ENCODE measurements at places on chromosomes 1 and 21.

DNA sequence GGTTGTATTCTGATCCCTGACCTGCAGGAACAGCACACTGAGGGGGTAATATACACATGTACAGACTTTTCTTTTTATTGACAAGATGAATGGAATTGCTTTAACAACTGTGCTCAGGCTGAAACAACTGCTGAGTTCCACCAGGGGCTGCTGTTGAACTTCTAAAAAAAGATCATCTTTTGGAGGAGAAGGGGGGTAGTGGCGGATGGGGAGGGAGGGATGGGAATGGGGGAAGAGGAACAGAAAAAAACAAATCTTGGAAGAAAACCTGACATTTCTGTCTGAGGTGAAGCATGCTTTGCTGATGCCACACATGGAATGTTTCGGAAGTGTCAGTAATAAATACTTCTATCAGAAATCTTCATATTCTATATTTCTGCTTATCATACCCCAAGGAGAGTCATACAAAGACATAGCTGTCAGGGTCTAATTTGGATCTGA is 75.0 kb downstream of the RWDD3 start:
- DNase-seq, result no peak

- no peak for DNase-seq
Measured at GRCh38 chr1:22953740-22954141, 18.9 kb downstream of the LACTBL1 start.

DNA sequence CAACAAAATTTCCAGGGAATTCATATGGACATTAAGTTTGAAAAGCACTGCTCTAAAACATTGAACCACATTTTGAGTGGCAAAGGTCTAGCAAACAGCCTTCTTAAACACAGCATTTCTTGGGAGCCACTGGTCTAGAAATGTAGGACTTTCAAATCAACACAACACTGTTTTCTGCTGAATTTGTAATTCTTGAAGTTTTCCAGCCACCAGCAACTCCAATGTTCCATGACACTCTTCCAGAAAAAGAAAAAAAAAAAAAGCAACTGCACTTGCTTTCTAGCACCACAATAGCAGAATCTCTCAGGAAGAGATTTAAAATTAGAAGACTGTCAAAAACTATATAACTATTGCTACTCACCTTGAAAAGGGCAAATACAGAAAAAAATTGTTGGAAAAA is 4.5 kb downstream of the SYDE2 start:
- DNase-seq, result no peak

DNA sequence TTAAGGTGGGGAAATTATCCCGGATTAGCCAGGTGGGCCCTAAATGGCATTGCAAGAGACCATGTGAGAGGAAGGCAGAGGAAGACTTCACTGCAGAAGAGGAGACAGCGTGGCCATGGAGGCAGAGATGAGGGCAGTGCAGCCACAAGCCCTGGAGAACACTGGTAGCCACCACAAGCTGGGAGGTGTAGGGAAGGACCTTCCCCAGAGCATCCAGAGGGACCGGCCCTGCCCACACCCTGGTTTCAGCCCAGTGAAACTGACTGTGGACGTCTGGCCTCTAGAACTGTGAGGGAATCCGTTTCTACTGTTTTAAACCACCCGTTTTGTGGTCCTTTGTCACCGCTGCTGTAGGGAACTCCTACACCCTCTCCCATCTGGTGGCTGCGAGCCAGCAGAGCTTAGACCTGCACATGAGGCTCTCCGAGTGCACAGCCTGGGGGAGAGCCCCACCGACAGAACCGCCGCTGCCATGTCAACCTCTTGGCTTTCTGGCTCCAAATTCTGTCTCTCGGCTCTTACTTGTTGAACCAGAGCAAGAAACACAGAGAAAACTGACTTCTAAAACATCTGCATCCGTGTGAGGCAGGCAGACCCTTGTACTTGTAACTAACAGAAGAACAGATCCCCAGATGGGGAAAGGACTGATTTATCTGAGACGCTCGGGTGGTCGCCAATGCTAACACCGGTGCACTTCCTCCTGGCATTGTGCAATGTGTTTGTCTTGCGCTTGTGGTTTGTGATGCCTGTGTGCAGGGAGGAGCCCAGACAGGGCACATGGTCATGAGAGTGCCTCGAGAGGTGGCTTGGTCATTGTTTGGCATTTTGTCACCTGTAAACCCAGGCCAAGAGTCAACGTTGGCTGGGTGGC is 90.8 kb upstream of the TMPRSS2 start:
- DNase-seq, result no peak

- DNase-seq, result no peak
Measured at GRCh38 chr1:242224461-242224860, 225.6 kb upstream of the MAP1LC3C start.

- no peak for DNase-seq
Measured at GRCh38 chr1:208577381-208577905, 333.3 kb upstream of the PLXNA2 start.

DNA sequence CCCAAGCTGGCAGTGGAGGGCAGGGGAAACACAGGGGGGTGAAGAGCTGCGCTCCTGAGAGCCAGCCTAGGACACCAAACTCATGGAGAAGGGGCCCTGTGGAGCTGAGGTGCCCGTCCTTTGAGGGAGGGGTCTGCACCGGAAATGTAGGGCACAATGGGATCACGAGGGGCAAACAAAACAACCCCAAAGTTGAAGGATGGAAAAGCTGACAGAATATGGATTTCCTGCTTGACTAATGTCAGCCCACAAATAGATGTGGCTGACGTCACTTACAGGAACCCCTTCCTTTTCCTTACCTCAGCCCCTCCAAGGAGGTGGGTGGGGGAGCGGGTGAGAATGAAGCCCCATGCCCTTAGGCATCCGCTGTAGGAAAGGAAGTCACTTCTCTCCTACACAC is 110.9 kb downstream of the KCNN3 start:
- DNase-seq, result no peak

DNA sequence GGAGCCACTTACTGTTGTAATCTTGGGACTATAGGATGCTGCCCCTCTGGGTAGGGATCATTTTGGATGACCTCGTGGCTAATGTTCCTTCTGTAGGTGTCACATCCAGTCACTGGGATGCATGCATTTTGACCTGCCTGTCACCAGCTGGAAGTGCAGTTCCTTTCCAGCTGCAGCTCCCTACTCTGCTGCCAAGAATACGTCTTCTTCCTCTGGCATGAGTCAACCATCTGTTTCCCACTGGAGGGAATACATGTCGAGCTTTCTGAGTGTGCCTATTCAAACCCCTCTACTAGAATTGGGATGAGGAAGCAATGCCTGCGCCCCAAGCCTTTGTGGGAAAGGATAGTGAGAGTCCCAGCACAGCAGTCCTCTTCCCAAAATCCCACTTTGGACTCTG is 415.5 kb upstream of the ADAMTS5 start:
- no peak for DNase-seq

GRCh38 chr1:68308034-68308433 is 75.7 kb upstream of the WLS start:
- no peak for DNase-seq

DNA sequence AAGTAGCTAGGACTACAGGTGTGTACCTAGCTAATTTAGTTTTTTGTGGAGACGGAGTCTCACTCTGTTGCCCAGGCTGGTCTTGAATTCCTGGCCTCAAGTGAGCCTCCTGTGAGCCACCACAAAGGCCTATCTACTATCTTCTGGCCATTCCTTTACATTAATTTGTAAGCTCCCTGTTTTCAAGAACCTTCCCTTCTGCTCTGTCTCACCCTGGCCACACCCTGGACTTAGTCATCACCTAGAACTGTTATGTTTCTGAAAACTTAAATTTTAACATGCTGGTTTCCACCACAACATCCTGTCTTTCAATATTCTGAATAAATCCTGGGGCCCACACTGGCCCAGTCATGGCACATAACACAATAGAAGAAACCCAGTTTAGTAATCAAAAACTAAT is 4.9 kb upstream of the B4GALT3 start:
- peak; percentile 31 for DNase-seq

DNA sequence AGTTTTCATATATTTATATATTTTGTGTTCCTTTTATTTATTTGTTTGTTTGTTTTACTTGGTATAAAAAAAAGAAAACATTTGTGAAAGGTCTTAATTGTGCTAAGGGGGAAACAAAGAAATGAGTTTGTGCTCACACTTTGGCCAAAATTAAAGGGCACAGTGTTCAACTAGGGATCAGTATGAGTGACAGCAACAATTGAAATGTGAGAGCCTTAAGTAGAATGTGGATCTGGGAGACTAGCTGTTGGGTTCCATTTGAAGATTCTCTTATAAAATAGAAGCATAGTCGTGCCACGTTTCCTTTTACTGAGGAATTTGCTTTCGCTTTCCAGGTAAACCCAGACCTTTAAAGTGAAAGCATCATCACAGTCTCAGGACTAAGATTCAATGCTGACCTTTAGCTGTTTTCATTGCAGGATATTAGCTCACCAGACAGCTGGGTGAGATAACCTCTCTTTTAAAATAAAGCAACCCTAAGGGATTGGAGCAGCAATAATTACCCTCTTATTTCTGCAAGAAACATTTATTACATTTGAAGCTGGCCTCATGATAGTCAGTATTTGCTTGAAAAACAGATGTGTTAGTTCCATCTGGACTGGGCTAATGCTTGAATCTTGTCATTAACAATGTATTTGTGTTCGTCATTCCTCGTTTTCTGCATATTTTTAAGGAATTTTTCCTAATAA is 37.1 kb upstream of the CD55 start:
- no peak for DNase-seq

DNA sequence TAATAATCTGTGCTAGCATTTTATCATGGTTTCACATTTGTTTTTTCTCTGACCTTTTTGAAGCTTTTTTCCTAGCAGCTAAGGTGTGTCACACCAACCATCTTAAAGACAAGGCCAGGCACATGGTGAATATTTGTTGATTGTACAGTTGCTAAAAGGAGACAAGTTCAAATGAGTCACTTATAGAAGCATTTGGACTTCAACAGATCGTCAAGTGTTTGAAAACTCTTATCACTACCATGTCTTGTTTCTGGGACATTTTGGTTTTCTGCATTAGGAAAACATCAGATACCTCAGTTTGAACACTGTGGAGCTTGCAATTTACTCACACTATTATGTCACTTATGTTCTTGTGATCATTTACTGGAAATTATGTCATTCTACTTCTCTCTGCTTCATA is 407.3 kb downstream of the USP25 start:
- no peak for DNase-seq

GRCh38 chr1:242147096-242147976 is 148.4 kb upstream of the MAP1LC3C start:
- DNase-seq, result no peak

DNA sequence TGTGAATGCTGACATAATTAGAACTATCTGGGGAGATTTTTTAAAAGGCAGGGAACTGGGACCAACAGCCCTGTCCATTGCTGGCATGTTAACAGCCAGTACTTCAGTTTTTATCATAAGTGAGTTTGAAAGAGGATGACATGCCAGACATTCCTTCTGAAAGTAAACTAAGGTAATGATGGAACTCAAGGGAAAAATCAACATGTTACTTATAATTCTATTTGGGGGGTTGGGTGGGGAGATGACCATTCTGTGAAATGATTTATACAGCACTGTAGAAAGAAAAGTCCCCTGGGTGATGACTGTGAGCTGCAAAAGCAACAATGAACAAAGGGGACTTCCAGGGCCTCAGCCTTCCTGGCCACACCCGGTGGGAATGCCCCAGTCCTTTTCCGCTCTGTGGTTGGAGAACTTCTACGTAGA is 5.4 kb upstream of the LAMC2 start:
- DNase-seq, result no peak

DNA sequence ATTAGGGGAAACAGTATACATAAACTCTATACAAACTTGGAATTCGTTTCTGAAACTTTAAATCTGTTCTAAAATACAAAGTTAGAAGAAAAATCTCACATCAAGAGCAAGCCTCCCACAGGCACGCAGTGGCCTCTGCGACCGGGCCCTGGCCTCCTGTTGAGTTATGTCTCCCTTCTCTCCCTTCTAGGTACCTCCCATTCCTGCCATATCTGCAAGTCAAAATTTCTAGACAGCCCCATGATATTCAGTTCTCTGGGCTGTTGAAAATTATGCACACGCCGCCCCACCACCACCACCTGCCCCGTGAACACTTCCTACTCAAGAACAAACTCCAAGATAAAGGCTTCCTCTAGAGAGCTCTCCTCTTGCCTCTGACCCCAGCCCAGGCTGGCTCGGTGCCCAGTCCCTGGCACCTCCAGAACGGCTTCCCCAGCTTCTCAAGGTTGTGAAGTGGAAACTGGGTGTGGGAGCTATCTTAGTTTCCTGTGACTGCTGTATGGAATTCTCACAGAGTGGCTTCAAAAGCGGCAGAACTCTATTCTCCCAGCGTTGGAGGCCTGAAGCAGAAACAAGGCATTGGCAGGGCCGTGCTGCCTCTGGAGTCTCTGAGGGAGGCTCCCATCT is 37.7 kb upstream of the LRP8 start:
- DNase-seq, result no peak

GRCh38 chr21:37146320-37147235 is 73.5 kb downstream of the TTC3 start:
- no peak for DNase-seq

DNA sequence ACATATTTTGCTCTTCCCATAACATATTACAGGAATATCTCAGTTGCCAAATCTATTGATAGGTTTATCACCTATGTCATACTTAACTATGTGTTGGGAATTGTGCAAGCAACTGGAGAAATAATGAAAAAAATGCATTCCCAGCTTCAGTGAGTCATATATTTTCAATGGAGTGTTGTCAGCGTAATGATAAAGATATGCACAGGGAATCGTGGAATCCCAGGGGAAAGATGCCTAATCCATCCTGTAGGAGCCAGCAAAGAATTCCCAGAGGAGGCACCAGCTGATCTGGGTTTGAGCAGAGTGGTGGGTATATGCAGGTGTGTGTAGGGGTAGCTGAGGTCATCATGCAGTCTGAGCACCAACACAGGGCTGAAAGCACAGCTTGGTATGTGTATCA is 213.3 kb upstream of the DAB1 start:
- no peak for DNase-seq

DNA sequence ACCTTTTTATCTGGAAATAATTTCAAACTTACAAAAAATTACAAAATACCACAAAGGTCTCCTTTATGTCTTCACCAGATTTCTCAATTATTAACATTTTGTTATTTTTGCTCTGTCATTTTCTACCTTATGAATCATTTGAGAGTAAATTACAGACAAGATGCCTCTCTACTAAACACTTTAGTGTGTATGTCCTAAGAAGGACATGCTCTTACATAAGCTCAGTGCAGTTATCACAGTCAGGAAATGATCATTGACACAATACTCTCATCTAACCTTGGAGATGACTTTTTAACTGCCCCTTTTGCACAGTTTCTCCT is 378.9 kb upstream of the RUNX1 start:
- DNase-seq, result no peak

DNA sequence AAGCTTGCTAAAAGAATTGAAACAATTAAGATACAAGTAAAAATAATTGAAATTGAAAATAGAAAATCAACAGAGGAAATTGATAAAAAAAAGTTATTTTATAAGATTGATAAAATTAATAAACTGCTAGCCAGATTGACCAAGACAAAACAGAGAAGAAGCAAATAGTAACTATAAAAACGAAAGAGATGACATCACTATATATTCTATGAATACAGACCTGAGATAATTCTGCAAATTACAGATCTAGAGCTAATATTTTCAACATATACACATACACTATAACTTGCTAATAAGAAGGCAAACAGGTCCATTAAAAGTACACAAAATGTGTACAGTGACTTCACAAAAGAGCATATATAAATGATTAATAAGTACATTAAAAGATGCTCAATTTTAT is 90.1 kb upstream of the RNPC3 start:
- DNase-seq, result no peak

Data from stimulated activated CD4-positive, alpha-beta T cell treated with anti-CD3 and anti-CD28 coated beads, Interleukin-15, amount 100 ng/mL, for 1 hour (primary cell).